ENCODE measurements at places on chromosomes 3 and 15.

GRCh38 chr3:84547971-84548970 is 410.5 kb upstream of the CADM2 start:
- no peak for DNase-seq

DNA sequence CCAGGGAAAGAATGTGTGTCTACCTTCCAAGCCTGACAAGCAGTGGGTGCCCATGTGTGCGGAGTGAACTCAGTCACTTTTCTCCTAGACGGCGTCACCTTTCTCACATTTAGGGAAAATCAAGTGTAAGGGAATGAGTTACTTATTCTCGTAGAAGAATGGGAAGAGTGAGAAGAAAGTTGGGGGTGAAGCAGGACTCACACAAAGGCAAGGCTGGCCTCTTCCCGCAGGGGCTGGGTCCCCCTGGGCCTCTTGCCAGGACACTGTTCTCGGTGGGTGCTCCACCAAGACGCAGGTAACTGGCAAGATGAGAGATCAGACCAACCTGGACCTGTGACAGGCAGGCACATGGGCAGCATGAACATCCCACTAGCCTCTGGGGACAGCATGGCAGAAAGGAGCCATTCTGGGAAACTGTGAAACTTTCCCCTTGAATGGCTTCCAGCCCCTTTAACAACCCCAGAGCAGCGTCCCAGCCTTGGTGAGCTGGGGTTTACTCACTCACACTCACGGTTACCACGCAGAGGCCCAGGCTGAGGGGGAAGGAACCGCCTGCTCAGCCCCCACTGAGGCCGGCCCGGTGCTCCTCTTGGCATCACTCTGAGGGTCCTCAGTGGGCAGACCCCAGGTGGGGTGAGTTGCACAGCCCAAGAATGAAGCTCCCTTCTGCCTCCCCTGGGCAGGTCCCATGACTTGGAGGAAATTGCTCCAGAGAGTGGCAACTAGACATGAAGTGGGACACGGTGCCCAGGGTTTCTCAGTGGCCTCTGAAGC is 15.0 kb upstream of the SRP14 start:
- DNase-seq: no peak

- DNase-seq: no peak
These were observed 505.3 kb upstream of the NR2F2 start for GRCh38 chr15:95825208-95825607.

- DNase-seq: no peak
These were observed 90.5 kb downstream of the MRPL46 start for GRCh38 chr15:88376574-88377174.

GRCh38 chr3:186790261-186790981 is 7.0 kb downstream of the EIF4A2 start:
- DNase-seq: no peak

- DNase-seq: no peak
These were observed 144.2 kb upstream of the ARHGEF26 start for GRCh38 chr3:153976891-153977554.

DNA sequence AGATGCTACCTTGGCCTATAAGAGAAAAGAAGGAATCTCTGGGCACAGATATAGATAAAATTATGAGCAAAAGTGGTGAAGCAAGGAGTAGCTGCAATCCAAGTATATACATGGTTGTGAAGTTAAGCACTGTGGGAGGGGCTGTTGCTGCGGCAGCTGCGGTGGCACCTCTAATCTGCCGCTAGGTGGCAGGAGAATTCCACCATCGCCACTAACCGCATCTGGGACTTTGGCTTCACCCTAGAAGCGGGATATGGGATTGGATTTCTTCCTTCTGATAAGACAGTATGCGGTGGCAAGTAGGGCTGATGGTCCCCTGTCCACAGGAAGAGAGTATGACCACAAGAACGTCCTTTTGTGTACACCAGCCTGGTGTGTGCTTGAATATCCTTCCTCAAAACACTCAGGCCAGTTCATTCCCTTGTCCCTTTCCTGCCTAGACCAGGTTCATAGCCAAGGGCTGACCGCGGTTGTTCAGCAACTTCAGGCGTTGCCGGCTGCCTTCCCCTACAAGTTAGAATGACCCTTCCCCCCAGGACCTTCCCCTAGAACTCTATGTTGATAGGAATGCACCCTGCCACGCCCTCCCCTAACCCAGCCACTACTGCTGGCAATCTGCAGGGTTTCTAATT is 5.1 kb downstream of the MAGEL2 start:
- peak; percentile 16 for DNase-seq

DNA sequence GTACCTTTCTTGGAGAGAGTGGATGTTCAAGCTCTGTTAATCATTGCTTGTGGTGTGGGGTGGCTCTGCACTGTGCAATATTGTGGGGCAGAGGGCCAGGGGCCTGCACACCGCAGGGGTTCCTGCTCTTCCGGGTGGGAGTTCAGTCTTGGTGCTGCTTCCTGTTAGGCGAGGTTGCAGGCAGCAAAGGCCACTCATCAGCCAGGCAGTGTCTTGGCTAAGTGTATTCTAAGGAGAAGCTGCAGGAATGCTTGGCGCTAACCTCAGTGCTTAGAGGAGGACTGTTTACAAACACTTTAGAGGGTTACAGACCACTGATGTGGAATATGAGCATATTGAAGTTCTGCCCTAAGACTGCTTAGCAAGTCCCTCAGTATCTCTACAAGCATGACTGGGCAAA is 81.7 kb downstream of the CEP63 start:
- DNase-seq: no peak

DNA sequence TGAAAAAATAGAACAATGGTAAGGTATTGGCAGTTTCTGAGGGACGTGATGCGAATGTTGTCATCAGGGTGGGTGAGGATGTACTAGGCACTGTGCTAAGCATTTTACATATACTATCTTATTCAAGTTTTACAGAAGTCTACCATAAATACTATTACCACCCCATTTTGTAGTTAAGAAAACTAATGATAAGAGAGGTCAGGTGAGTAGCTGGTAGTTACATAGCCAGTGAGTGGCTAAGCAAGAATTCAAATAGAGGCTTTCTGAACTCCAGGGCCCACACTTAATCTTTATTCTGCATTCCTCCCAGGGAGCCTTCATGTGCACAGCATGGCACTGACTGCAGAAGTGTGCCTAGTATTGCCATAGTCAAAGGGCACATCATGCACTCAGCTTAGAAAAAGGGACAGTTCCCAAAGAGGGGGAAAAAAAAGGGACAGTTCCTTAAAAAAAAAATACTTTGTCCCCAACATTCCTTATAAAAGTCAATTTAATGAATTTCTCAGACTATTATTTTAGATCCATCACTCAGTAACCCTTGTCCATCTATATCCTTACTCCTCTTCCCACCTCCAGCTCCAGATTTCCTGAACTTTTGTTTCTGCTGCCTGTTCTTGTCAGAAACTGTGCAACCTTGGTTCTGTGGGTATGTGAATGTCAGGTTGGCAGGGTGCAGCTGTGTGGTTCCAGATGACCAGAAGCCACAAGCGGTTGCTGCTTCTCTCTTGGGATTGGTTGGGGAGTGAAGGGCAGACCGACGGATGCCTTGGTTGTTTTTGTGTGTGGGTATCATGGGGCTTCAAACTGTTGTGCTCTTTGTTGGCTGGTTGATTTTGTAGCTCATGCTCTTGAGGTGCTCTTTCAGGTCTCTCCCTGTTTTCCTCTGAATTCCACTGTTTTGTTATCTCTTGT is 8.3 kb downstream of the MAPKBP1 start:
- DNase-seq: no peak

DNA sequence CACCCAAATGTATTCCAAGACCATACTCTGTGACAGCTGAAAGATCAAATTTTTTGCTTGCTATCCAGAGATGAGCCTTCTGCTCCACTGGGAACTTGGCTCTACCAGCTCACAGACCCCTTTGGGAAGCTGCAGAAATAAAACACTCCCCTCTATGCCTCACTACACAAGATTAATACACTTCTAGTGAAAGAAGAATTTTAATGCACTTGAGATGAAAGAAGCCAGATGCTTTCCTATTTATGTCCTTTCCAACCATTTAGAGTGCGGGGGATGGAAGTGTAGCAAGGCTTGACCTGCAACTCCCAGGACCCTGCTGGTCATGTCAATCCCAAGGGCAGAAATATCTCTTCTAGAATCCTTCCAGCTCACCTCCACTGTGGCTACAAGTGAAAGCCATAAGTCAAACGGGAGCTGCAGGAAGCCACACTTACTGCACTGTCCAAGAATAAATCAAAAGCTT is 34.7 kb downstream of the ANXA2 start:
- no peak for DNase-seq

DNA sequence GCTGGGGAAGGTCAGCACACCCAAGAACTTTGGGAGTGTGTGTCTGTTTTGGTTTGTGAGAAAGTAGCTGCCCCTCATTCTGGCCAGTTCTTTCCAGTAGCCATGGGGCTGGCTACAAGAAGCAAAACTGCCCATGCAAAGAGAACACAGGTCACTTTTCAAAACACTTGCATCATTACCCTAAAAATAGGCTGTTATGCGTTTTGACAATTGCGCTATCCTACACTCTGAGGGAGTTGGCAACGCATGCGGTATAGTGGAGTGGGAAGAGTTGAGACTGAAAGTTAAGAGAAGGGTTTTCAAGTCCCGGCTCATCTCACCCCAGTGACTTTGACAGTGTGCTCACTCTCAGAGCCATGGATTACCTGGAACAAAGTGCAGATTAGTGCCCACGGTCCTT is 41.8 kb upstream of the MYZAP start:
- DNase-seq: no peak

DNA sequence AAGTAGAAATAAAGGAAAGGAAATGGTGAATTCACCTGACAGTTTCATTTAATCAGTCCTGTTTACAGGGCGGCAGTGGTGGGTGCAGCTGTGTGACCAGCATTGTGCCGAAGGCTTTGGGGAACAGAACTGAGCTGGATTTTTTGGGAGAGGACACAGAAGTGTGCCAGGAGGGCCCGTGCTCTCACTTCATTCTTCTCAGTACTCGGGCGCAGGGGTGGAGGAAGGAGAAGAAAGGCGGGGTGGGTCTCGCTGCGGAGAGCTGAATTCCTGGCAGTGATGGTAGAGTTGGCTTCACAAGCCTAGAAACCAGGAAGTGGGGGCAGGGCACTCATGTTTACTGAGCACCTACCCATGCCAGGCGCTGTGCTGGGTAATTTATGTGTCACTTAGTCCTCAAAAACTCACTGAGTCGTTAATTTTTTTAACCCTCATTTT is 64.6 kb downstream of the CRTC3 start:
- DNase-seq: peak; percentile 81

DNA sequence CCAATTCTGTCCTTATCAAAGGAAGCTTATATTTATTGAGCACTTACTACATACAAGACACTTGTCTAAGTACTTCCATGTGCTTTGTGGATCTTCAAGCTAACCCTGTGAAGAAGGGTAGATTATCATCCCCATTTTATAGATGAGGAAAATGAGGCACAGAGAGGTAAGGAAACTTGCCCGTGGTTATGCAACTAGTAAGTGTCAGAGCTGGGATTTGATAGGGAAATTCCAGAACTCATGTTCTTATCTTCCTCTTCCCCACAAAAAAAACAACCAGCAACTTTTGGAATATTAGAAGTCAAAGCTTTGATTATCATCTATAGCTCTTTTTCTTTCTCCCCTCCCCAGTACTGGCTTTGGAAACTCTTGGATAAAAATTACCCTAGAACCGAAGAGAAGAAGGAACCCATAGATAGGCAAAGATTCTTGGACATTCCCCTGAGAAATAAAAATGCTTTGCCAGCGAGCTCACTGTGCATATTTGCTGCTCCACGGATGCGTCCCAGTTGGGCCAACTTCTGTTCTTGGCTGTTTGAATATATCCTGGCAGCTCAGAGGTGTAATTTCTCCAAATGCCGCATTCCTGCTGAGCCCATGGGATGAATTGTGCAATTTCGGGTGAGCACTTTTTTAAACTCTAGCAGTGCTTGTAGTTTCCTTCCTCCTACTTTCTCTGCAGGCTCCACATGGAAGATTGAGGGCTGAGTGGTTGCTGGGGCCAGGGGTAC is 591.5 kb upstream of the CFAP20DC start:
- DNase-seq: no peak

- DNase-seq: no peak
These were observed 24.5 kb downstream of the NIPA1 start for GRCh38 chr15:22810853-22811338.

GRCh38 chr3:38392604-38393163 is 46.1 kb downstream of the XYLB start:
- no peak for DNase-seq

- no peak for DNase-seq
These were observed 8.8 kb downstream of the NUSAP1 start for GRCh38 chr15:41341519-41341918.

DNA sequence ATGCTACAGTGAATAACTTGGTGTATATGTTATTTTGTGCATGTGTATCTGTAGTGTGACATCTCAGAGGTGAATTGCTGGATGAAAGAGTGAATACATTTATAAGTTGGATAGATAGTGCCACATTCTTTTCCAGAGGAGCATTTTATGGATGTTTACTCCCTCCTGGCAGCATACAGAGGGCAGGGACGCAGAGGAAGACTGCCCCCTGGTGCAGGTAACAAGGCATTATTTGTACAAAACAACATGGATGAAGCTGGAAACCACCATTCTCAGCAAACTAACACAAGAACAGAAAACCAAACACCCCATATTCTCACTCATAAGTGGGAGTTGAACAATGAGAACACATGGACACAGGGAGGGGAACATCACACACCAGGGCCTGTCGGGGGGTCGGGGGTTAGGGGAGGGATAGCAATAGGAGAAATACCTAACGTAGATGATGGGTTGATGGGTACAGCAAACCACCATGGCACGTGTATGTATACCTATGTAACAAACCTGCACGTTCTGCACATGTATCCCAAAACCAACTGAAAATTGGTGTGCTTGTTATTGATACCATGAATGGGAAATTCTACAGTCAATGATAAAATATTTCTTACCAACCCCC is 57.9 kb upstream of the CTXND1 start:
- no peak for DNase-seq

GRCh38 chr3:187684880-187685279 is 14.7 kb upstream of the SST start:
- peak; percentile 6 for DNase-seq

DNA sequence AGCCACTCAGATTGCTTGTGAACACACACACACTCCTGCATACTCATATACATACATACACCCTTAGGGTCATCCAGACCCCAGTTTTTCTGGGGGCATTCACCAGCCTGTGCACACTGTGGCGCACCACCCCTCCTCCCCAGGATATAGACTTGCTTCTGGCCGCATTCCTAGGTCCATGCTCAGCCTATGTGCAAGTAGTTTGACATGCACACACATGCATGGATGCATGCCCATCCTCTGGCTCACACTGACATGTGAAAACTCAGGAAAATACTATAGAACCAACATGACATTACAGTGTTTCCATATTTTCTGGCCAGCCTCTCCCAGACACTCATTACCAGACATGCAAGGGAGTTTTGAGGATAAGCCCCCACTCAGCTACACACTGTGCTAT is 79.3 kb upstream of the POLG start:
- DNase-seq: no peak

- DNase-seq: no peak
These were observed 533.1 kb upstream of the CBLB start for GRCh38 chr3:106401666-106402490.
